Activated T-helper 1 cell treated with anti-CD3 and anti-CD28 coated beads, Interleukin-12 subunit alpha, Interleukin-12 subunit beta, Interleukin-2, Interleukin-4 antibody, amounts not matched to agents 30 ng/mL and 10 ng/mL and 1 ng/mL, durations not matched to agents 14 hours and 24 hours and 36 hours (primary cell): ENCODE measurements at places on chromosomes 5 and 9. TPM values are rescaled to one million over a fixed set of nuclear protein-coding genes. Genes with fewer than 3 reads are reported as not detected.

Gene FRMPD1
- total RNA-seq, result 0.03 TPM in 1 of 2 replicates, not detected in the other

Gene FCN1
- not detected in 2 replicates for total RNA-seq

DNA sequence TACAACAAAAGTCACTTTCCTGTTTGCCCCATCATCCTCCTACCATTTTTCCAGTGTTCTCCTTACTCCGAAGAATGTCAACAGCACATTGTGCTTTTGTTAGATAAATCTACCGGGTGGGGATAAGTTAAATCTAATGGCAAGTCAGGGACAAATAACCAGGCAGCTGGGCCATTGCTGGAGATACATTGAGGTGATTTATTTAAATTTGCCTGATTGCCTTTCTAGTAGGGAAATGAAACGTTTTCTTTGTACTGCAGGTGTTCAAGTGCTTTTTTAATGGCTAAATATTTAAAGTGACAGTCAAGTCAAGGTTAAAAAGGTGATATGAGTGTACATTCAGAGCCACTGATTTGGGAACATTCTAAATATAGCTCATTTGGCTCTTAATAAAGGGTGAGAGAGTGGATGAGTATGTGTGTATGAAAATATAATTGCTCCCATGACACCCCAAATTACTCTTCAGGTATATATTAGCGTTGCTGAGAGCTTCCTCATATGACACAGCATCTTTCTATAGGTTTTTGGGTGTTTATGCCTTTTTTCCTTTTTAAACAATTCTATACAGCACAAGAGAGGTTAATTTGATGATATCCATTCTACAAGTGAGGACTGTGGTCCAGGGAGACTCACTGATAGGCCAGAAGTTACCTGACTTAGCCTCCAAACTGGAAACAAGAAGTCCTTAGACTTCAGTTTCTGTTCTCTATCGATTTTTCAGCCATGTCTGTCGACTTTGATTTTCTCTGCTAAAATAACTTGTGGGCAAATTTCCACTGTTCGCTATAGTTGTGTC lies 51.9 kb downstream of the DMRT2 start:
- H3K27ac ChIP-seq, result no peak overlapping the region
- H3K4me3 ChIP-seq, result no peak overlapping the region
- H3K36me3 ChIP-seq, result no peaks in the 10 kb centered on the region
- H3K27me3 ChIP-seq, result peaks cover 12% of the 10 kb centered on the region
- no peak for DNase-seq

- H3K36me3 ChIP-seq, result no peaks in the 10 kb centered on the region
- H3K4me1 ChIP-seq, result no peaks in the 10 kb centered on the region
- no peaks in the 10 kb centered on the region for H3K27me3 ChIP-seq
- no peak overlapping the region for H3K4me3 ChIP-seq
- no peak for DNase-seq
These were observed 890.4 kb downstream of the EFNA5 start for GRCh38 chr5:106780355-106780754.

GRCh38 chr5:19564036-19564435 lies 424.0 kb downstream of the CDH18 start:
- DNase-seq, result no peak
- H3K4me3 ChIP-seq, result no peak overlapping the region
- H3K27ac ChIP-seq, result no peak overlapping the region
- H3K4me1 ChIP-seq, result no peaks in the 10 kb centered on the region
